ENCODE measurements at places on chromosomes 5 and 9.
A peak's percentile ranks its signal among the peaks of the same experiment; 100 is the strongest.

- no peak for DNase-seq
These were observed 35.9 kb downstream of the MAMDC2 start for GRCh38 chr9:70079417-70080037.

DNA sequence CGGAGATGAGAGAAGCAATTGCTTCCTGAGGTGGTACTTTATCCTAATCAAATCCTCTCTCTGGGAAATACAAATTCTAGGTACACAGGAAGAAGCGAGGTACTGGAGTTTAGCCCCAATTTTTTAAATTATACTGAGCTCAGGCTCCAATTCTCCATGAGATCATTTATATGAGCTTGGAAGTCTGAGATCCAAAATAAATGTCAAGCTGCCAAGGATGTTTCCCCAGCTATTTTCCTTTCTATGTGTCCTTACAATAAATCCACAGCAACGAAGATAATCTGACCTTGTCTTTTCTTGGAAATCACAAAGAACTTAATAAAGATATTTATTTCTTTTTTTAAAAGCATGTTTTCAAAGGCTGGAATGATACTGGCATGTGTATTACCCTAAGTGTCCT lies 597.3 kb downstream of the GABRG2 start:
- DNase-seq, result no peak

DNA sequence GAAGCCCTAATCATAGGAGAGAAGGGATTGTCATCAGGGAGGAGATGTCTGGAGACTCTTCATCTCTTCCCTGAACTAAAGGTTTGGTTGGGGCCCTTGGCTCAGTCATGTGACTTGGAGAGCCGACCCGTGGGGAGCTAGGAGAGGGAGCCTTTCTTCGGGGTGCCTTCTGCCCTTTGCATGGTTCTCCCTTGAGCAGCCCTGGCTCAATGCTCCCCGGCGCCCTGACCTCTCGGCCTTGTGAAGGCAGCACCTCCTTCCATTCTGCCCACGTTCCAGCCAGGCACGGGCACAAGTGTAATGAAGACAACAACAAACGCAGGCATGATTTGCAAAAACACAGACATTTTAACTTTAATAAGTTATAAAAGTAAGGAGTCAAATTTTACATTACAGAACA lies 50.4 kb downstream of the ZNF354C start:
- DNase-seq, result no peak

GRCh38 chr9:2170722-2171121 lies 155.6 kb downstream of the SMARCA2 start:
- no peak for DNase-seq

DNA sequence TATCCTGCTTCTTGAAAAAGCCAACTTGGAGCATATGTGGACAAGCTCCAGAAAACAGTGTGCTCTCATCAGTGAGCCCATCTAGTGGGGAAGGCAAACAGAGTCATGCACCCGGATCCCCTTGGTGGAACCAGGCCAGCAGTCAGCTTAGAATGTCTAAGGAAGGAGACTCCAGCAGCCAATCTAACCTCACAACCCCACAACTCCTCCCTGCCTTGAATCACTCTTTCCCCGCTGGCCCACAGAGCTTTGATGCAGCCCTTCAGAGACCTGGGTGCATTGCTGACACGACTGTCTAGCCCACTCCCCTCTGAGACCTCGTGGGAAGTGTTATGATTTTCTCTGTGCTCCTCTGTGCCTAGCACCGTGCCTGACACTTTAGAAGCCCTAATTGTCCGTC lies 623.7 kb downstream of the BNC2 start:
- no peak for DNase-seq

DNA sequence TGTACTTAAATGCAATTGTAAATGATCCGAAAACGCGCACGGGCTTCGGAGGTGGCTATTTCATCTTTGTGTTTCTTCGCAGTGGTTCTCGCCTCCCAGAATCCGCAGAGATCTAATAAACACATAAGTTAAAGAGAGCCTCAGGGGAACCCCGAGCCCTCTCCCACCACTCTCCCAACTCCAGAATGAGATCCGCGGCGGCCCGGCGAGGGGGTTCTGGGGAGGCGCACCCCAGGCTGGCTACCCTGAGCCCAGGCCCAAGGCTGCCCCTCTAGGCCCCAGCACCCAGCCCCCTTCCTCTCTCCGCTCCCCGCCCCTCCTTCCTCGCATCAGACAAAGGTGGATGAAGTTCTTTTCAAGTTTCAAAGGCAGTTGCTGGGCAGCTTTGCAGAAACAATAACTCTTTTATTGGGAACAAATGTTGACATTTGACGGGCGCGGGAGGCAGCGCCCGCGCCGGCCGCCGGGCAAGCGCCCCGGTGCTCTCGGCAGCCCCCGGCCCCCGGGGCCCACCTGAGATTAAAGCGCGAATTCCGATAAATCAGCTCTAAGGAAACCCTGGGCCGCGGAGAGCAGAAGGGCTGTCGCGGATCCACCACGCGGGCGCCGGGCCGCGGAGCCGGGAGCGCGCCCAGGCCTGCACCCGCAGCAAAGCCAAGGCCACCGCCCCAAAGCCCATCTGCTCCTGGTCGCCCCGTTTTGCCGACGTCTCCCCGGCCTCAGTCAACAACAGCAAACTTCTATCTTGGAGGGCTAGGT lies 8.4 kb downstream of the IRX2 start:
- DNase-seq, result no peak

GRCh38 chr5:133639850-133640528 lies 27.6 kb upstream of the FSTL4 start:
- DNase-seq, result no peak

DNA sequence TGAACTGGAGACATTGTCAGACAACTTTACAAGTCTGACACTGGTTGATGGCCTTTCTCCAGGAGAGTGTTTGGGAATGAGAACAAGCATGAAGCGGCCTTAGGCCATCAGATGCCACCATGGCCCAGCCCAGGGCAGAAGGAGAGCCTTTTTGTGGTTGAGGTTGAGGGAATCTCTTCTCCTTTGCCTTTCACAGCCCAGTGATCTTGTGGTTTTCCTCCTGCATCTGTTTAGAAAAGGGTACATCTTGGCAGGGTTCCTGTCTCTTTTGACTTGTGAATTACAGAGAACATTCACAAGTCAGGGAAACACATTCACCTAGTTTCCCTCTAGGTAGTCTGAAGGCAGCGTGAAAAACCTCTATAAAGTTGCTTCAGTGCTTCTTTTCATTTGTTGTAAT lies 27.5 kb downstream of the DMRT2 start:
- DNase-seq, result no peak

DNA sequence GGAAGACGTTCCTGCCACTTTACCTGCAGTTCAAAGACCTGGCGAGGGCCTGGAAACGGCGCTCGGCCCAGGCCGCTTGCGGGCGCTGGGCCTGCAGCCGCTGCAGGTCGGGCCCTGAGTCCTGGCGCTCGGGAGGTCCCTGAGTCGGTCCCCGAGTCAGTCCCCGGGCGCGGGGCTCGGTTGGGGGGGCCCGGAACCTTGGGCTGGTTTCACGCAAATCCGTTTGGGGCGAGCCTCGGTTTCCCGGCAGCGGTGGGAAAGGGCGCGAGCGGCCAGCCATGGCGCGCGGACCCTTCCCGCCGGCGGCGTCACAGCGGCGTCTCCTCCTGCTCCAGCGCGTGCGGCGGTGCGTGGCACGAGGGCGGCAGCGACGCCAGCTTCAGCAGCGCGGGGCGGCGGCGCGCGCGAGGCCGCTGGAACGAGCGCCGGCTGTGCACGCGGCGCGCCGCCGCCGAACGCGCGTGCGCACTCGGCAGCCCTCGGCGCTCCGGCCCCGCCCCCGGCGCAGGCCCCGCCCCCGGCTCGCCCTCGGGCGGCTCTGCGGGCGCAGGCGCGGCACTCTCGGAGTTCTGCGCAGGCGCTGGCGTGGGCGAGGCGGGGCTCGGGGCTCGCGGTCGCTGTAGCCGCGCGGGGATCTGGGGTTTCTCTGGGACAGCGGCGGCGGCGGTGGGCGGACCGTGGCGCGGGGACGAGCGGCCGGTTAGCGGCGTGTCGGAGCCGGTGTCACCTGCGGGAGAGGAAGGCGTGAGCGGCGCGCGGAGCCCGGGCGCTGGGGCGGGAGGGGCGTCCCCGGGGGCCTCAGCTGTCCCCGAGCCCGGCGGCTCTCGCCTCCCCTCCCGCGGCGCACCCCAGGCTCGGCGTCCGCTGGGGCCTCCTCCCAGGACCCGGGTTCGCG lies 29.9 kb downstream of the EXOC3 start:
- peak; percentile 93 for DNase-seq

- DNase-seq, result no peak
These were observed 136.1 kb downstream of the MARCHF11 start for GRCh38 chr5:16043349-16043965.

DNA sequence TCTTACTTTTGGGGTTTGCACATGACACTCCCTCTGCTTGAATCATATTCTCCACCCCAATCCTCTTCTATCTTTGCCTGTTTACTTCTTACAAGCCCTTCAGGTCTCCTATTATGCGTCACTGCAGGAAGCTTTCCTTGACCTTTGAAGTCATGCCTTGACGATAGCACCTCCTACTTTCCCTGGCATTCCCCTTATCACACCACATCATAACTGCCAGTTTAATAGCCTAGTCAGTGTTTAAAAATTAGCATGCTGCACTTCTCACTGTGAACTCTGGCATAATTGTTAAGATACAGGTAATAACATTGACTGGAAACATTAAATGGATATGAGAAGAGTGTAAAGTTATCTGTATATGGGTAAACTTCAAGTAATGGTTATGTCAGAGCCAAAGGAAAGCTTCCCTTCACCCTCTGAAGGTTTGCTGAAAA lies 37.1 kb upstream of the CEP120 start:
- DNase-seq, result no peak

GRCh38 chr5:171412186-171412585 lies 7.3 kb upstream of the FGF18 start:
- DNase-seq, result no peak

- DNase-seq, result no peak
These were observed 65.0 kb downstream of the HSD17B3 start for GRCh38 chr9:96236854-96237550.

GRCh38 chr9:130467316-130467715 lies 22.6 kb downstream of the ASS1 start:
- no peak for DNase-seq

DNA sequence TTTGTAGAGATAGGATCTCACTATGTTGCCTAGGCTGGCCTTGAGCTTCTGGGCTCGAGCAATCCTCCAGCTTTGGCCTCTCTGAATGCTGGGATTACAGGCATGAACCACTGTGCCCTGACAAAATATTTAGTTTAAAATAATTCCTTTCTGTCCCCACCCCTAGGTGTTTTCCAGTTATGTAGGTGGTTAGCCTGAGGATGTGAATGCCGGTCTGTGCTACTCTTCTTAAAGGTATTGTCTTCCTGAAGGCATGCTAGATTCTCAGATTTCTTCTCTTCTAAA lies 56.7 kb upstream of the BASP1 start:
- DNase-seq, result no peak

DNA sequence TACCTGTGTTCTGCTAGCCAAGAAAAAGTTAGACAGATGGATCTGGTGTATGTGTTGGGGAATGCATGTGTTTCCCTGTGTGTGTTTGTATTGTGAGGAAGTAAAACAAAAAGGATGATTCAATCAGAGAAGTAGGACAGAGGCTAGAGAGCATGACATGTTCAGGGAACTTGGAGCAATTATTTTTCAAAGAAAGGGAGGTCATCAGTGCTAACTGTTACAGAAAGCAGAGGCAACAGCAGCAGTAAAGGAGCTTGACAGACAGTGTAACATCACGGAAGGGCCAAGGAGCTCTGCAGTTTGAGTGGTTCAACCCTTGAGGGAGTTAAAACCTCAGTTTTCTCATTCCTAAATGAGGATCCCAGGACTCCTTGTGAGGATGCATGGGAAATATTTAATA lies 13.2 kb downstream of the SPINK1 start:
- DNase-seq, result no peak

GRCh38 chr5:95283761-95284571 lies 928 bp downstream of the MCTP1 start:
- peak; percentile 24 for DNase-seq

DNA sequence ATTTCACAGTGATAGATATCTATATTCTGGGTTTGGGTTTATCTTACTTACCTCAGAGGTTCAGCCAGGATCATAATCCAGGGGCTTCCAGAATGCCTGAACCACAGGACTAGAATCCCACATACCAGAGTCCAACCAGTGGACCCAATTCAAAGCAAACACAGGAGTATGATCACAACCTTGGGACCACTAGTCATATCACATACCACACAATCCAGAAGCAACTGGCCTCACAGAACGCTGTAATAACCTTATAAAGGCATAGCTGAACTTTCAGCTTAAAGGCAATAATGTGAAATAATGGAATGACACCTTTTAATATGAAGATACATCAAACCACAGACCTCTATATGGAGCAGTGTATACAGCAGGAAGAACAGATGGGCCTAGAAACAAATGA lies 25.3 kb downstream of the RAPGEF6 start:
- DNase-seq, result no peak

DNA sequence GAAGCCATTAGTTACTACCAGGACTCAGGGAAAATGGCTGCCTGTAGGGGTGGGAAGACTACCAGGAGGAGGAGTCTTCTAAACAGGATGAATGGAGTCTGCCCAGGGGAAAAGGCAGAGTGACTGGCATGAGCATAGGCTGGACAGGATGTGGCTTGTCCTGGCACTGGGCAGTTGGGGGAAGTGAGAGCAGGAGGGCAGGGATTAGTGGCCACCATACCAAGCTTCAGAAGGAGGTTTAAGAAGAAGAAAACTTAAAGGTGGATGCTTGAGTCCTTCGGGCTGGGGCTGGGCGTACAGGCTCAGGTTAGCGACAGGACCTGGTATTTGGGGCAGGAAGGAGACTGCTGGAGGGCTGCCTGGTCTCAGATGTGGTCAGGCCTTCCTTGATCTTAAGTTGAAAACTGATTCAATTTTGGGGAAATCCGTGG lies 5.0 kb upstream of the NSD1 start:
- no peak for DNase-seq

GRCh38 chr9:109604781-109605180 lies 106.7 kb upstream of the PTPN3 start:
- peak; percentile 69 for DNase-seq

DNA sequence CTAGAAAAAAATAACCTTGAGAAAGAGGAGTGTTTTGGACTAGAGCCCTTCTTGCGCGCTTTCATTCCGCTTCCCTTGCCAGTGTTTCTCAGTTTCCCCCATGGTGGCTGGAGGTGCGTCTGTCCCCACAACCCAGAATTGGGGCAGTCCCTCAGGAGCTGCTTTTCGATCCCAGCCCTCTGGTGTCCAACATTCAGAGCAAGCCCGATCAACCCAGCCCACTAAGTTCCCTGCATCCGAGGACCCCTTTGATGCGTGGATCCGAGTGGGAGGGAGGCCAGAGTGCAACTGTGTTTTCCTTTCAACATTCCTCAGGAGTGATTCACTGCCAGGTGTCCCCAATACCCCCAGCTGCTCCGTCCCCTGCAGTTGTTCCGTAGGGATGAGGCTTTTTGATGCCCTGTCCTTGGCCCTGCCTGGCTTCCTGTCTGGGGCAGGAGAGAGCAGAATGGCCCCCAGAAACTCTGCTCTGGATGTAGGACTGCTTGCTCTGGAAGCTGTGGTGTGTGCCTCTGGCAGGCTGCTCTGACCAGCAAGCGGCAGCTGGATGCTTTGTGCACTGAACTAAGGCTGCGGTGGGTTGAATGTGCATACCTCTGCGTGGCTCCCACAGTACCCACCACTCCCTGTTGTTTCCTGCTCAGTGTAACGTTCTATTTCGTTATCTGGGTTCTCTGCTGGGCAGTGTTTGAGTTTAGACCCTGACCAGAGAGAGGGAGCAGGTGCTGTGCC lies 117.5 kb downstream of the BOD1 start:
- DNase-seq, result no peak

GRCh38 chr9:20562051-20562450 lies 60.2 kb downstream of the MLLT3 start:
- no peak for DNase-seq

- peak; percentile 82 for DNase-seq
These were observed 86.7 kb downstream of the INSYN2B start for GRCh38 chr5:169893571-169893970.

GRCh38 chr5:10700516-10700915 lies 60.5 kb downstream of the DAP start:
- no peak for DNase-seq
